Posterior vena cava (tissue), 2 donors: ENCODE measurements at places on chromosomes 1 and 21.
A peak's percentile ranks its signal among the peaks of the same experiment; 100 is the strongest.

- DNase-seq: no peak
Measured at GRCh38 chr1:29975036-29975694, 738.8 kb downstream of the PTPRU start.

DNA sequence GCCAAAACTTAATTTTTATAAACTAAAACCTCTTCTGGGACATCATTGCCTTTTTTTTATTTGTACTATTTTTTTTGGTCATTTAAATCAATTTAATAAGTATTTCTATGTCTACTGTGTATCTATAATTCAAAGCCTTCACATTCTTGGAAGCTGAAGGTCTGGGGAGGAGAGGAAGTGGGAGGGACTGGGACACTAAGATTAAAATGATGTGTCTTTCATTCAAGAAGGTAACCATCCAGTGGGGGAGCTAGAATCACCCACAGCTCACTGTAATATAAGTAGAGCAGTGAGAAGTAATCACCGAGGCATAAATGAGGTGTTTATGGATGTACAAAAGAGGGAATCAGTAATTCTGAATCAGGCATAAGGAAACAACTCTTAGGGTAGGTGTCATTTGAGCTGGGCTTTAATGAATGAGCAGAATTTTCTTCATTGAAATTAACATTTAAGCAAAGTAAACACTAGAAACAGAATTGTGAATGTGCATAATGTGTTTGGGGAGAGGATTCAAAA lies 52.8 kb downstream of the PTGER3 start:
- no peak for DNase-seq

GRCh38 chr1:7299329-7299799 lies 471.7 kb upstream of the VAMP3 start:
- DNase-seq: peak; percentile 87

DNA sequence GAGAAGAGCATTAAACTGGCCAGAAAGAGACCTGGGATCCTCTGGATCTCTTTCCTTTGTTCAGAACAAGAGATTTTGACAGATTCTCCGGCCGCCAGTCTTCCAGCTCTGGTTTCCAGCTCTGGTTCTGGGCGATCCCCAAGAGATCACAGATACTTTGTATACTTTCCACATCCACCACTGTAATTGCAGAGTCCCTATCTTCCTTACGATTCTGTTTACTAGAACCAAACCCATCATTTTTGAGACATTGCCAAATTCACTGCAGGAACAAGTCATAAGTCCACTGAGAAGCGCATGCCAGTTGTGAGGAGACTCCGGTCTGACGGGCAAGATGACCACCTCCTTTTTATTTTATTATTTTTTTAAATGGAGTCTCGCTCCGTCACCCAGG lies 505.2 kb downstream of the SMYD3 start:
- no peak for DNase-seq

- DNase-seq: no peak
Measured at GRCh38 chr1:53755874-53756273, 16.9 kb upstream of the GLIS1 start.
